ENCODE measurements at places on chromosomes 13 and 19.

DNA sequence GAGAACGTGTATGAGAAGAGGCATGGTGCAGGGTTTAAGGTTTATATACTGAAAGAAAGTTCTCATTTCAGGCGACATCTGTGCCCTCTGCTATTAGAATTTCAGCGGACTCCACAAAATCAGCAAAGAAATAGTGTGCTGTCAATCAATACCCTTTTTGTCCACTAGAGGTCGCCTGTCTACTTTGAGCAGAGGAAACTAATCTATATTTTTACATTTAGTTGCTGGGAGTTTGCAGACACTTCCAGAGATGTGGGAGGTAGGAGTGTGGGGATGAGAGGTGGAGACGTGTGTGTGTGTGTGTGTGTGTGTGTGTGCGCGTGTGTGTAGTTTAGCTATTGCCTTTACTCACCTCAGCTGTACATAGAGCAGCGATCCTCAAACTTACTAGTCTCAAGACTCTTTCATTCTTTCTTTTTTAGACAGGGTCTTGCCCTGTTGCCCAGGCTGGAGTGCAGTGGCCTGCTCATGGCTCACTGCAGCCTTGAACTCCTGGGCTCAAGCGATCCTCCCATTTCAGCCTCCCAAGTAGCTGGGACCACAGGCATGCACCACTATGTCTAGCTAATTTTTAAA, 9.7 kb downstream of the INAFM1 start:
- peak; percentile 37 for DNase-seq

DNA sequence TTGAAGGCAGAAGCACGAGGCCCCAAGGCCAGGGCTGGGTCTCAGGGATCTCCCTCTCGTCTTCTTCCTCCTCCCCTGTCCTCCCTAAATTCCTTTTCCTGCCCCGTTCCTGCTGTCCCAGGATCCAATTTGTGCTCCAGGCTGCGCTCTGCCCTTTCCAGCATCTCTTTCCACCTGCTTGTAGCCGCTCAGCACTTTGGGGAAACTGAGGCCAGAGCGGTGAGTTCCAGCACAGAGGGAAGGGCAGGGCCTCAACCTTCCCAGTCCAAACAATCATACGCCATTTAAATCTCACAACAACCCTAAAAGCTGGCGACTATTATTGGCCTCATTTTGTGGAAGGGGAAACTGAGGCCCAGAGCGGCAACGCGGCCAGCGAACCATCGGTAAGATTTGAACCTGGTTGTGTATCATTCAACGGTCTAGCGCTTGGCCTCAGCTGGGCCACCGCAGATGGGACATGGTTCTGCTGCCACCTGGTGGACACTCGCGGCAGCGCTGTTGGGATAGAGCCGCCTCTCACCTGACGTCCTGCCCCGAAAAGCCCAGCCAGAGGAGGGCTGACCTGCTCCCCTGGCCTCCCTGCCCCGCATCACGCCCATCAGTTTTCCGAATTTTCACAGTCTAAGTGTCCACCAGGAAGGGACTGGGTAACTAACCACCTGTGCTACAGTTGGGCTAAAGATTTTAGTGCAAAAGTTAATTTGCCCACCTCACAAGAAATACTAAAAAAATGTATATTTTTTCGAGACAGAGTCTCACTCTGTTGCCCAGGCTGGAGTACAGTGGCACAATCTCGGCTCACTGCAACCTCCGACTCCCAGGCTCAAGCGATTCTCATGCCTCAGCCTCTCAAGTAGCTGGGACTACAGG, 4.2 kb upstream of the RPL18A start:
- no peak for DNase-seq

DNA sequence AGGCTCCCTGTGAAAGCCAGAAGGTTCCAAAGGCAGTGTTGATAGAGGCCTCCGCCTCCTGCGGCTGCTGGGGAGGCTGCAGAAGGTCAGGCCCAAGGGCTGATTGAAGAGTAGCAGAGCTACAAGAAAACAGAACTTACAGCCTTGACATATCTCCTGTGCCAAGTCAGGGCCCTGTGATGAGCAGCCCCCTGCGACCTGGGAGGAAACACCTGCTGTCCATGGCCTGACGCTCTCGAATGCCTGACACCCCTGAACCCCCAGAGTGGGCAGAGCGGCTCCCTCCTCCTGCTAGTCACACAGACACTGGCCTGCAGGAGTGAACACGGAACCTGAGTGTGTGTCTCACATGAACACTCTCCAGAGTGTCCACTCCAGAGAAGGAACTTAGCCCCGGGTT, 38.2 kb upstream of the TUBGCP3 start:
- DNase-seq = no peak

DNA sequence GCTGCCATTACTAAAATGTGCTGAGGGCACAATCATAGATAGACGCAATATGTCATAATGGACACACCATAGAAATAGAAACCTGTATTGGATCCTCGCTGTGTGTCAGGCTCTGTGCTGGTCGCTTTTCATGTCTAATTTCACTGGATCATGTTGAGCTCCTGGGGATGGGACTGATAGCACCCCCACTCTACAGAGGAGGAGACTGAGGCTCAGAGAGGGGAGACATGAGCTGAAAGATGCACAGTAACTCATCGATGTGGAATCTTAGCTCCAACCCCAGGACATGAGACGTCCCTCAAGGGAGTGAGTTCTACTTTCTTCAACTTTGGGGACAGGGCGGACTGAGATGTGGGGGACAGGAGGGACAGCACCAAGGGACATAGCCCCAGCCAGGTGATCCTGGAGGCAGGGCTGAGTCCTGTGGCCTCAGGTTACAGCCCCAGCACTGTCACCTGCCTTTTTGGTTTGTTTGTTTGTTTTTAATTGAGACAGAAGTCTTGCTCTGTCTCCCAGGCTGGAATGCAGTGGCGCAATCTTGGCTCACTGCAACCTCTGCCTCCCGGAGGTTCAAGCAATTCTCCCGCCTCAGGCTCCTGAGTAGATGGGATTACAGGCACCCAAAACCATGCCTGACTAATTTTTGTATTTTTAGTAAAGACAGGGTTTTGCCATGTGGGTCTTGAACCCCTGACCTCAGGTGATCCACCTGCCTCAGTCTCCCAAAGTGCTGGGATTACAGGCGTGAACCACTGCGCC, 6.6 kb upstream of the GIPC1 start:
- DNase-seq = no peak

DNA sequence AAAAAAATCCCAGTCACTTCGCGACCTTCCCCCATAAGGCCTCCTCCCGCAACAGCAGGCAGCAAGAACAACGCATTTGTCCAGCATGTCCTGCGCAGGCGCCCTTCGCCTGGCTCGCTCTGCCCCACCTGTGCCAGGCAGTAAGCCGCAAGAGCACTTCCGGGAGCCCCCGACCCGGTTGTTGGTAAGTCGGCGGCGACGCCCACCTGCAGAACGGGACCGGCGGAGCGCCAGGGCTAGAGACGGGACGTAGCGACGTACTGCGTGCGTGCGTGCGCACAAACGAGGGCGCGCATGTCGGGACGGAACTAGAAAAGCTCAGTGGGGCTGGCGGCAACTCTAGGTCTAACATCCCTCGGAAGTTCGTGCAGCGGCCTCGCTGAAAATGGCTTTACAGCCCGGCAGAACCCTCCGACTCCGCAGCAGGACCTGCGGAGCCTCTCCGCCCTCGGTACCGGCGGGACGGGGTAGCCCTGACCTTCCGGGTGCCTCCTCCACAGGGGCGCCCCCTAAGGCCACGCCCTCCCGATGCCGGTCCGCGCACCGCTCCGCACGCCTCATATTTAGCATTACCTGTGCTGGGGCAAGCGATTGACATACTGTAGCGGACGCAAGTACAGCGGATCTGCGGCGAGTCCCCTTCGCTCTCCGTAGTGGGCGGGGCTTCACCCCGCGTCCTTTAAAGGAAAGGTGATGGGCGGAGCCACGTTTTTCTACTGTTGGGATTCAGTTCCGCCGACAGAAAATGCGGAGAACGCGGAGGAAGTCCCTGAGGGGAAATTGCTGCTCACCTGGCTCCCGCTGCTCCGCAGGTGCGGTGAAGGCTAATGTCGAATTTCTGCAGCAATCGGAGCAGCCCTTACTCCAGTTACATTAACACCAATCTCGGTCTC, at the start of gene MTIF3:
MTIF3 (minus strand) TSS at position 629 of the 893 bp plus-strand sequence. CDS start 10,116 bp downstream, outside the sequence.
- peak; percentile 73 for DNase-seq

DNA sequence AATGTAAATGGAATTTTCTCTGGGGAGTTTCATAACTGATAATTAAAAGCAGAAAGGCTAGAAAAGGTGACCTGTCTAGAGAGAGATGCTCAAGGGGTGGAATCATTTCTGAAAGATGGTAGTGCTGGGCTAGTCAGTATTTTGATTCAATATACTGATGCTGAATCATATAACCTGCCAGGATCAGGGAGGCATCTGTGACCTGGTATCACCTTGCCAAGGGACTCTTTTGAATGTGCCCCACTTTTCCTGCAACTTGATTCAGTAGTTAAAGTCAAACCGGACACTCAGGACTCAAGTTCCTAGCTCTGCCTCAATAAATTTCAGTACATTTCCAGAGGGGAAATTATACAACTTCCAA, 15.8 kb downstream of the LCP1 start:
- DNase-seq = no peak

DNA sequence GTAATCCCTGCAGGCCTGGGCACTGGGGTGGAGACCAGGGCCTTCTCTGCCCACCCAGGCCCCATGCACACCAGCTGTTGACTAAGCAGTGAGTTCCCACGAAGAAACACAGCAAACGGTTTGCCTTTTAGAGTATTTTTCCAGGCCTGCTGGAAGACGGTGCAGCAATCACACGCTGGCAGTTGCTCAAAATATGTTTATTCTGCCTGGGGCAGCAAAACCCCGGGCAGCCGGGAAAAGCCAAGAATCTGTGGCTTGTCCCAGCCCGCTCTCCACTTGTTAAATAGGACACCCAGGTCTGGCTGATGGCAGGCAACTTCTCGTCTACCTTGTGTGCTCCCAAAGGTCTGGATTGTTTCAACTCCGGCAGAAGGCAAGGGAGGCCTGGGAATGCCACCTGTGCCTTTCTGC, 40.8 kb downstream of the GGACT start:
- no peak for DNase-seq

DNA sequence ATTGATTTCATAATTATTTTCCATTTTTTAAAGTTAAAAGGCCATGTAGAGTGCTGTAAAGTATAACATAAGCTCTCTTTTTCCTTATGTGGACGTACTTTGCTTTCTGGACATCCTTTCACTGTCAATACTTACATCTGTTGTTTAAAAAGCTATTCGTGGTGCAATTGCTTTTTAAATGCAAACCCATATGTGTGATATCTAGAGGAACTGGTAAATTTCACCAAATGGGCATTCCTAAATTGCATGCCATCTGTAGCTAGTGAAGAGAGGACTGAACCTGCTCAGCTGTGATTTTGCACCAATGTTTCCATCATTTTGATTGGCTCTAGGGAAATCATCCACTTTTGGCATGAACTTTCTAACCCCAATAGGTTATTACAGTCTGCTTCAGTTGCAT, 129.4 kb downstream of the PCDH17 start:
- no peak for DNase-seq

GRCh38 chr13:75938811-75939560, 302.9 kb downstream of the LMO7 start:
- no peak for DNase-seq

GRCh38 chr13:59144700-59145099, 1019.0 kb downstream of the DIAPH3 start:
- DNase-seq = no peak

GRCh38 chr13:94607939-94608338, 6.3 kb downstream of the GPR180 start:
- DNase-seq = no peak

DNA sequence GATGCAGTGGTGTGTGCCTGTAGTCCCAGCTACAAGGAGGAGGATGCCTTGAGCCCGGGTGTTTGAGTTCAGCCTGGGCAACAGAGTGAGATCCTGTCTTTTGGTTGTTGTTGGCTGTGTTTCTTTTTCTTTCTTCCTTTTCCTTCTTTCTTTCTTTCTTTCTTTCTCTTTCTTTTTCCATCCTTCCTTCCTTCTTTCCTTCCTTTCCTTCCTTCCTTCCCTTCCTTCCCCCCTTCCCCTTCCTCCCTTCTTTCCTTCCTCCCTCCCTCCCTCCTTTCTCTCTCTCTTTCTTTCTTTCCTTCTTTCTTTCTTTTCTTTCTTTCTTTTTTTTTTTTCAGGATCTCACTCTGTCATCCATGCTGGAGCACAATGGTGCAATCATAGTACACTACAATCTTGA, 46.5 kb upstream of the SIN3B start:
- DNase-seq = no peak

- no peak for DNase-seq
Observed at GRCh38 chr13:29067306-29067945, 247.3 kb downstream of the MTUS2 start.

GRCh38 chr13:78102741-78103140, 184.1 kb upstream of the EDNRB start:
- no peak for DNase-seq

- no peak for DNase-seq
Observed at GRCh38 chr19:1921326-1921725, 16.1 kb downstream of the ADAT3 start.

GRCh38 chr19:50556282-50557008, 11.8 kb downstream of the LRRC4B start:
- peak; percentile 15 for DNase-seq
